SHP77 treated with DMSO at 0.1 percent for 48 hours (cell line): ENCODE measurements at places on chromosomes 2 and 18.

- no peak for DNase-seq
Observed at GRCh38 chr18:3114451-3114850, 101.5 kb upstream of the LPIN2 start.

- no peak for DNase-seq
Observed at GRCh38 chr2:167626301-167626700, 621.1 kb downstream of the STK39 start.

DNA sequence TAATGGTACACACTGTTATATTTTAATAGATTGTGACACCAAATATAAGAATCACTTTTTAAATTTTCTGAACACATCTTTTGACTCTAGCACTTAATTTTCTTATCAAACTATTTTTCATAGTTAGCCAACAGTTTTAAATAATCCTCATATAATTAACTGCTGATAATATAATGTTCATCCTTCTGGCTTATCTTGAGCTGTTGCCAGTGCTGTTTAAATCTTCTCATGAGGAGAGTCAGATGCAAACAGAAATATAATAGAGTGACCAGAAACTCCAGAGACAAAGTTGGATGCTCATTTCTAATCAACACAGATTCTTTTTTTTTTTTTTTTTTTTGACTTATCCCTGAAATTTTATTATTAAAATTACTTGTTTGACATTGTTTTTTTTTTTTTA lies 282.6 kb downstream of the SPAG16 start:
- no peak for DNase-seq

DNA sequence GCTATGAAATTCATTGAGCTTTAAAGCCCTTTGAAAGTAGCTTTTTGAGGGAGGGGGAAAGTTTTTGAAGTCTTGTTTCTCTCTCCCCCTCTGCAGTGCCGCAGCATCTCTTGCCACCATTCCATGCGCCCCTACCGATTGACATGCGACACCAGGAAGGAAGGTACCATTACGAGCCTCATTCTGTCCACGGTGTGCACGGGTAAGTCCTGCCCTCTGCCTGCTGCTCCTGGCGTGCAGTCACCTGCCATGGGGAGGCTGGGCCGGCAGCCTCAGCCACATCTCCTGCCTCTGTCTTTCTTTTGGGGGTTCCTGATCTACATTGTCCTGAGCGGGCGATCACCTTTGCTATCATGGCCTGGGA lies 191.6 kb downstream of the GLI2 start:
- DNase-seq, result no peak

DNA sequence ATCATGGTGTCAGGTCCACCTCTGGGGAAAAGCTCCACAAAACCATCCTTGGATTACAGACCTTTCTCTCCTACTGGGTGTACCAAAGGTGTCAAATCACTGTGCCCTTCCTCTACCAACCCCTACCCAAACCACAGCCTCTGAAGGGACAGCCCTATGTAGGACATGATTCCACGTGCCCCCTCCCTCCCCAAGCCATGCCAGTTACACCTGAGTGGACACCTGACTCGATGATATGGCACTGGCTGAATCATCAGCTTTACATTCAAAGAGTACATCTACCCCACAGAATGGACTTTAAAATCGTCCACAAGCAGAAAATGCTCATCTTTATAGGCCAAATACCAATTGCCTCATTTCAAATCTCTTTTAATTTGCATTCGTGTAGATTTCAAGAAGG lies 26.0 kb downstream of the TRABD2A start:
- DNase-seq, result no peak

- DNase-seq, result no peak
Observed at GRCh38 chr2:182971820-182972547, 66.3 kb downstream of the NCKAP1 start.

GRCh38 chr2:65939687-65940086 lies 495.2 kb upstream of the MEIS1 start:
- peak; percentile 37 for DNase-seq

- DNase-seq, result no peak
Observed at GRCh38 chr2:129404000-129404685, 575.3 kb upstream of the RAB6C start.

DNA sequence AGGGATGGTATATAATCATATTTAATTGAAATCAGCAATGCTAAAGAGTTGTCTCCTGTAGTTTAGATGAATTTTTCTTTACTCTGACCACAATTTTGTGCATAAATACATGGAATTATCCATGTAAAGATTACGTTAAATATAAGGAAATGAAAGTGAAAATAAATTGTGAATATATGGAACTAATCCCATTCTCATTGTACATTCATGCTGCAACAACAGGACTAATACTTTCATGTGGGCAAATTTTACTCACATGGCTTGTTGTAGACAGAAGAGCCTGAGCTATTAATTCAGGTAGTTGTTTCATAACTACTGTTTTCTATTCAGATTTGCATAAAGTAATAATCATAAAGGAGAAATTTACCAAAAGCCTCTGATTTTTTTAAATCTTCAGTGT lies 357.8 kb downstream of the ARHGAP15 start:
- DNase-seq, result no peak

DNA sequence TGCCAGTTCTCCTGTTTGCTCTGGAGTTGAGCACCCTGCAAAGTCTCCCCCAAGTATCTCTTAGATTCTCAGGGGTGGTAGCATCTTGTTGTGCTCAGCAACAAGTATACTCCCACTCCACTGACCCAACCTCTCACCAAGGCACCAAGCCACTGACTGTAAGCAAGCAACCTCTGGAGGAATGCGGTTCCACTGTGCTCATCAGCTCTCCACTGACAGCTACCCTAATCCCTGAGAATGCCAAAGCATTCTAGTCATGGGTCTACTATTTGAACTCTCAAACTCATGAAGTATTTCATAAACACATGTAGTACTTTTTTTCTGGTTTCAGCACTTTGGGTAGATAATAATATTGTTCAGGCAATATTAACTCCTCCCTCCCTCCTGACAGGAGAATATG lies 170.0 kb downstream of the EPHA4 start:
- DNase-seq, result no peak

GRCh38 chr2:219461047-219461514 lies 26.4 kb downstream of the SPEG start:
- no peak for DNase-seq

DNA sequence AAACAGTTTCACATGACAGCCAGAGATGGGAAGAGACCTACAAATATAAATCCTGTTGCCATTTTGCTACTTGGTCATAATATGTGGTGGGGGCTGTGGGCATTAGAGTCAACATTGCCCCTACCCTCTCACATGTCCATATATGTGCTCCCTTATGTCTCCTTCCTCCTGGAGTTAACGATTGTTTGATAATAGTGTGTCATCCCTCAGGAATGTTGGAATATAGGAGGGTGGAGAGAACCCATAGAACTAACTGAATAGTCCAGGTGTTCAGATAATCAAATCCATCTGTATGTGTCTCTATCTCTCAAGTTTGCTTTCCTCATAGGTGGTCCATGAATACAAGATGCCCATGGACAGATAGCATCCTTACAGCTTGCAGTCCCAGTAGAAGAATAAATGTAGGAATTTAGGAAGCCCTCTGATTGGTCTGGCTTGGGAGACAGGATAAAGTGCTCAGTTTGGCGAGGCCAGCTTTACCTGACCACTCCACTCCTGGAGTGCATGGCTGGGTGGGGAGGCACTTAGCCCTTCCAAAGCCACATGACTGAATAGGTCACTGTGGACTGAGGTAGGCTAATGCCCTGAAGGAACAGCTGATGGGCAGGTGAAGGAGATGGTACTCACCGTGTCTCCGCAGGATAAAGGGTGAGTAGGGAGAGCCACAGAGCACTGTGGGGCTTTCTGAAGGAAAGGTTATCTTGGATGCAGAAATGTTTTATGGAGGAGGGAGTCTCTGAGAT lies 166.9 kb downstream of the CDCA7 start:
- DNase-seq, result no peak

DNA sequence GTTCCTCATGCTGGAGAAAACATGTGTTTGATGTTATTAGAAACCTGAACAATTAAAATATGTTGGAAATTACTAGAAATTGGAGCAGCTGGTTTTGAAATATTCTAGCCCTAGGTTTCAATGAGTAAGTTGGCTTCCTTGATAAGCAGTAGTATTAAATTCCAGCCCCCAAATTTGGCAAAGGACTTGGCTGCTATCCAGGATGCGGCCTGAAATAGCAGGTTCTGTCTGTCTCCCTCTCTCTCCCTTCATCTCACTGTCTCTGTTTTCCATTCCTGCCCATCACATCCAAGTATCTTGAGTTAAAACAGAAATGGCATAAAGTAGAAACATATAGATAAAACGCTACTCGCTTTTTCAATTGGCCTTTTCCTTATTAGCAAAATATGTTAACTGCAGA lies 20.9 kb upstream of the GPR45 start:
- no peak for DNase-seq

GRCh38 chr2:18719978-18720775 lies 130.8 kb upstream of the NT5C1B start:
- DNase-seq, result no peak

DNA sequence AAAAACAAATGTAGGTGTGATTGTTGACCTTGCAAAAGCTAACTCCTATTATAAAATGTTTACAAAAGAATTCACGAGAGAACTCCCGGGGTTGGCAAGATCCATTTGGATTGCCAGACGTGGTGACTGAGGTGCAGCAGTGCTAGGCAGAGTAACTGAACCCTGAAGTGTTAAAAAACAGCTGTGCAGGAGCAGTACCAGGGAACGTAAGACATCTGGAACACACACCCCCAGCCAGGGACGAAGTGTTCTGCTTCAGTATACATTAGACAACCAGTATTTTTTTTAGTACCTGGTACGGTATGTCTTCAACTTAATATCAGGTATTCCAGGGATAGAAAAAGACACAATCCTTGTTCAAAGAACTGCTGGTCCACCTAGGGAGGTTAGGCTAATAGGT lies 272.1 kb upstream of the EPAS1 start:
- DNase-seq, result no peak

- no peak for DNase-seq
Observed at GRCh38 chr2:105588581-105588980, 156.1 kb upstream of the NCK2 start.

DNA sequence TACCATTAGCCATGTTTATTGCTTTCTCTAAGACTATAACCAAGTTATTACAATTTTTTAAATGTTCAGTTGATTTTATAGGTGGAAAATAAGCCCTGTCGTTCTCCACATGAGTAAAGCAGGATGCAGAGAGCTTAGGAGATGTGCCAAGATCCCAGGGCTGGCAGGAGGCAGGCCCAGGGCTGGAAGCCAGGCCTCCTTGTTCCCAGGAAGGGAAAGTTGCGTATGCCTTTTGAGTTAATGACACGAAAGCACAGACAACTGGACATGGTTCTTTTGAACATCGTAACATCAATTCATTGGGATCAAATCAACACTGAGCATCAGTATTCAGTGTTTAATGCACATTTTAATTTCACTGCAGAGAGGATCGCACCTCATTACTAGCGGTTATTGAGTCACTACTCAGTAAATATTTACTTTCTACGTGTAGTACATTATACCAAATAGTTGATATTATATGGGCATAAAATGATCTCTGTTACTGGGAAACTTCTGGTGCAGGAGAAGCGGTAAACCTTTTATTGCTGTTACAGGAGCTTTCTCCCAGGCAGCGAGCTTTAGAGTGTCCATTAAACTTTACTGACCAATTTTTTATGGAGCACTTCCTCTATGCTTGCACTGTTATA lies 60.0 kb downstream of the RNF144A start:
- peak; percentile 45 for DNase-seq

GRCh38 chr2:99571954-99572353 lies 82.1 kb upstream of the REV1 start:
- DNase-seq, result no peak

- DNase-seq, result no peak
Observed at GRCh38 chr2:58667137-58667774, 426.1 kb upstream of the FANCL start.

- DNase-seq, result no peak
Observed at GRCh38 chr2:105857076-105857740, 112.5 kb downstream of the NCK2 start.

DNA sequence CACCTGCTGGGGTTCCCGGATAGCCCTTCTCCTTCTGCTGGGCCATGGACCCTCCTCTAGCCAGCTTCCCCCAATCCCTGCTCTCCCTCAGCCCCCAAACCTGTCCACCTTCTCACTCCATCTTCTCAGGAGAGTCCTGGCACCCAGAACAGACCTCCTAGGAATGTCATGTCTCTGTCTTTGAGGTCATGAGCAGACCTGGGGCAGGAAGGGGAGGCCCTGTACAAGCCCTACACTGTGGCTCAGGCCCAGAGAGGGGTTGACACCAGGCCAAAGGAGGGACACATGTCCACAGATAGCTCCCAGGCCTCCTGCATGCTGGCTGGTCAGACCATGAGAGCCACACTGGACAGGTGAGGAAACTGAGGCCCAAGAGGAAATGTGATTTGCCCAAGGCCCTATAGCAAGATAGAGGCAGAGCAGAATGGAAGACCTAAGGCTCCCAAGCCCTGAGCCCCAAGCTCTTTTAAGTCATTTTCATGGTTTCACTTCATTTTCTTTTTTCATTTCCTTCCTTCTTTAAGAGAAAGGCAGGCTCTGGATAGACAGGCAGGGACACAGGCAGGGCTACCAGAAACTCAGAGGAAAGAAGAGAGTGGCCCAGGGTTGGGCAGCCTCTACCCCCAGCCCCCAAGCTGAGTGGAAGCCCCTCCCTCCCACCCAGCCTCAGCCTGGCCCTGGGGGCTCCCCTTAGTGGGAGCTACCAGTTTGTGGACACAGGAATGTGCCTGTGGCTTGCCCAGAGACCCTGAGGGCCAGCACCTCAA lies 159.7 kb downstream of the SMAD7 start:
- DNase-seq, result no peak

DNA sequence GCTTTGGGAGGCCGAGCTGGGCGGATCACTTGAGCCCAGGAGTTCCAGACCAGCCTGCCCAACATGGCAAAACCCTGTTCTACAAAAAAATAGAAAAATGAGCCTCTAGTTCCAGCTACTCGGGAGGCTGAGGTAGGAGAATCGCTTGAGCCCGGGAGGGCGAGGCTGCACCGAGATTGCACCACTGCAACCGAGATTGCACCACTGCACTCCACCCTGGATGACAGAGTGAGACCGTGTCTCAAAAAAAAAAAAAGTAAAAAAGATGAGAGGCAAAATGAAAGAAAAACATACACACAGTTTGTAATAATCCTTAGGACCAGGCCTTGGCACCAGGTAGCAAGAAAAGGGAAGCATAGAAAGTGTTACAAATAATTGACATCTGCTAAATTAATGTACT lies 22.0 kb downstream of the RBM43 start:
- no peak for DNase-seq

- DNase-seq, result no peak
Observed at GRCh38 chr2:96107708-96108065, 8.7 kb downstream of the ADRA2B start.

DNA sequence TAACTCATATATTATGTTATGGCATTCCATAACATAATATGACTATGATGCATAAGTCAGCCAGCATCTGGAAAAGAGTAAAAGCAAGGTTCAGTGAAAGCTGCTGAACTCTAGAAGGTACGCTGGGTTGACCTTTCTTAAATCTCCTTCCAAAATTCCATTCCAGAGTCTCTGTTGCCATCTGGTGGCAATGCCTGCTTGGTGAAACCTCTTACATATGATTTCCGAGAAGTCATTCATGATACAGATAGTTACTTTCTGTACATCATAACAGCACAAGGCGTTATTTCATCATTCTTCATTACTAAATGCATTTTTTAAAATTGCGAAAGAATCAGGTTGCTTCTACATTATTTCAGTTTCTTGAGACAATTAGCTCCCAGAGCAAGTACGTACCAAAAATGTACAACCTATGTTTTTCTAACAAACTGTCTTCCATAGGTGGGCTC lies 7.0 kb upstream of the EPG5 start:
- peak; percentile 75 for DNase-seq
